ENCODE measurements at places on chromosomes 6 and 20. TPM values are rescaled to one million over a fixed set of nuclear protein-coding genes. Genes with fewer than 3 reads are reported as not detected.

DNA sequence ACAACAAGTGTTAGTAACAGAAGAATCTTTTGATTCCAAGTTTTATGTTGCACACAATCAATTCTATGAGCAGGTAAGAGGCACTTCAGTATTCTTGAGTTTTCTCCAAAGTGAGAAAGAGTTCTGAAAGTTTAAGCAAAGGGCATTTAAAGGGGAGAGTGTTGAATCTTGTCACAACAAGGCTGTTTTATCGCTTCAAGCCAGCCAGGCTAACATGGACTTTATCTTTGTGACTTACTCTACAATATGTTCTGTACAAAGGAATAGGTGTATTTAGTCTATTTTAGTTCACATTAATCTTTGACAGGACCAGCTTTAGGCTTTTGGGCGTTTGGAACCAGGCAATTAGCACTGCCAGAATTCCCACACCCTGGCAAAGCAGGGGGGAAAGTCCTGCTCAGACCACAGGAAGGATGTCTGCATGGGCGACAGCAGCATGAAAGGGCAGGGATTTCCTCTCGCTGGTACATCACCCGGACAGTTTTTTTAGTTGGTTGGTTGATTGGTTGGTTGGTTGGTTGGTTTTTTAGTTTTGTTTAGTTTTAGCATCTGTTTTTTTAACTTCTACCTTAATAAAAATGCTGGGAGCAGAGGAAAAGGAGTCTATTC is 395.4 kb upstream of the SOX4 start:
- no peak for DNase-seq

- no peak for DNase-seq
These were observed 28.9 kb downstream of the PSMB9 start for GRCh38 chr6:32882879-32883250.

DNA sequence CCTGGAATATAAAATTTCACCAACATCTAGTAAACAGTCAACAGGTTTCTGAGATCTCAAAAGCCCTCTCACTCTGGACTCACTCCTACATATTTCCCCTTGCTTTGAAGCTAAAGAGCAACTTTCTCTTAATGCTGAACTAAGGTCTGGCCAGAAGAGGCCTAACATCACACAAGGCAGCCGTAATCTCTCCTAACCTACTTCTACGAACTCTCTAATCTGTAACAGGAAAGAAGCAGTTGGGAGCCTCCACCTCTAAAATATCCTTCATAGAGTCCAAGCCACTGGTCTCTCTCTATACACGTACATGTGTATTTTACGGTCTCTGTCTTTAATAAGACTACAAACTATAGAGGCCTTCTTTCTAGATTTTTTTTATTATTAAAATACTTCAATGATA is 72.0 kb downstream of the REV3L start:
- no peak for DNase-seq

- DNase-seq: no peak
These were observed 7.2 kb downstream of the TPX2 start for GRCh38 chr20:31746068-31746878.

- no peak for DNase-seq
These were observed 23.1 kb upstream of the DCBLD1 start for GRCh38 chr6:117459204-117459944.

DNA sequence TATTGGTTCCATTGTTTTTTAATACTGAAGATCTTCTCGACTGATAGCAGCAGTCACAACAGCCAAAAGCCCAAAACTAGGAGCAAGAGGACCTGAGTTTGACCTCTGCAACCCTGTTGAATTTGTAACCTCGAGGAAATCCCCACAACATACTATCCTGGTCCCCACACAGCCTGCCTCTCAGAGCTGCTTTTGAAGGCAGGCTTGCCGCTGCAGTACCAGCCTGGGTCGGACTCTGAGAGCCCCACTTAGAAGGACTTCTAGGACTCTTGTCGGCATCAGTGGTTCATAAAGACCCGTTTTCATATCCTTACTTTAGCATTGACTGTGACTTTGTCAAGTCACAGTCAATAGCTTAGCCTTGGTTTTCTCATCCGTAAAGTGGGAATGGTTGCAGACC is 49.3 kb downstream of the EBF4 start:
- no peak for DNase-seq

DNA sequence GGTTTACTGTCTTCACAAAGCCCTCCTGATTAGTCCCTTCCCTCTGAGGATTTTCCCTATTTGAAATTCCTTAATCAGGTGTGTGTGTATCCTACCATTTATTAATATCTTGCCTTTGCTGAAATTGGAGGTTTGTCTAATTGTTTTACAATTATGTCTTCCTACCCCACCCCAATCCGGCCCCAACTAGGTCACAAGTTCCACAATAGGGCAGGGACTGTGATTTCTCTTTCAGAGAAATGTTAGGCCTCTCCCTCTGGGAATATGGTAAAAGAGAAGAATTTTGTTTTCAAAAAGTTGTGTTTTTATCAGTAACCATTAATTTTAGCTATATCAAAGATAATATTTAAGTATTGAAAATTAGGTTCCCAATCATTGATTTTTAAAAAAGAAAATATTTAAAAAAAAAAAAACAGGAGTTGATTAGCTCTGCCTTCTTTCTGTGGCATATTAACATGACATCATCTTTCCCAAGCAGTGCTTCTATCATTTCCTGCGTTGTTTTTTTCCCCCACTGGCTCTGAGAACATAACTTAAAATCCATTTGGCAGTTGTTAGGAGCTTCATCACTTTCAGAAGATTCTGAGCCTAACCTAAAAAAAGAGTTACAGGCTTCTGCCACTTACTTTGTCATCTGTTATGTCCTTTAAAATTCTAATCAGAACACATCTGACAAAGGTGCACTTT is 36.1 kb downstream of the BLOC1S5 start:
- peak; percentile 26 for DNase-seq

DNA sequence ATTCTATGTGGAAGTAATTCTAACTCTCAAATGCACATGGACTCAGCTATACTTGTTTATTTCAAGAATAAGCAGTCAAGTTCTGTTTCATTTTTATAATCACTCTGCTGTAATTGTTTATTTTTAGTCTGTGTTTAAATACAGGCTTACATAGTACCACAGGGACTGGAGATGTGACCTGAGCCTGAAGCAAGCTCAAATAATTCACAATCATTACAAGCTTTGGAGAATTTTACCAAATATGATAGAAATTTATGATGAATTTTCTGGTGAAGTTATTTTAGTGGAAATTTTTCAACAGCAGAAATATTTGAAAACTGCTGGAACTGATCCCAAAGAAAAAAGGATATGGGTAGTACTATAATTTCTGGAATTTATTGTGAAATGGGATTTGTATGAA is 41.6 kb upstream of the DSE start:
- DNase-seq: no peak

DNA sequence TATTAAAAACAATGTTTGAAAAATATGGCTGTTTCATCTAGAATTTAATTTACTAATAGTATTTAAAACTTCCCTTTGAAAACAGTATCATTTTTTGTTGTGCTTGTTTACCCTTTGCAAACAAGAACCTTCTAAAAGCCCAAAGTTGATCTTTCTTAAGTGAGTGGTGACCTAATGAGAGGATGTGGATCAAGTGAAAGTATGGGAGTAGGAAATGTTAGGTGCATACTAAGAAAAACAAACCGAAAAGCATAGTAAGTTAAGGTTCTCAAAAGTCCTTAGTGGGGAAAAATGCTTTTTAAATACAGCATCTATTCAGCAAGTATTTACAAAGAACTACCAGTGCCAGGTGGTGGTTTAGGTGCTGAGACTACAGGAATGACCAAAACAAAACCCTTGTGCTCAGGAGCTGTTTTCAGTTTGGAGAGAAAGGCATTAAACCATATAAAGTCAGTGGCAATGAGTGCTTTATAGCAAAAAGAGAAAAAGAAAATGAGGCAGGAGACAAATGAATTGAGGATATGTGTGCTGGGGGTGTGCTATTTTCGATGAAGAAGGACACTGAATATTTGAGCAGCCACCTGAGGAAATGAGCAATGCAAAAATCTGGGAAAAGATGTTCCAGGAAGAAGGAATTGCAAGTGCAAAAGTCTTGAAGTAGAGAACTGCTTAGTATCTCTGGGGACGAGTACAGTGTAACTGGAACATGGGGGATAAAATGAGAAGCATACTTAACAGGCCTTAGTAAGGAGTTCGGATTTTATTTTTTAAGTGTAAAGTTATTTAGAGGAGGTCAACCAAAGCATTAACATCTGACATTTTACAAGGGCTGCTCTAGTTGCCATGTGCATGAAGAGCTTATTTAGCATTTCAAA is 24.0 kb downstream of the RNF146 start:
- DNase-seq: no peak

SYCP2 gene
- polyA plus RNA-seq: 5.9 TPM

TRIM38 gene
- 6.2 TPM for polyA plus RNA-seq

DNA sequence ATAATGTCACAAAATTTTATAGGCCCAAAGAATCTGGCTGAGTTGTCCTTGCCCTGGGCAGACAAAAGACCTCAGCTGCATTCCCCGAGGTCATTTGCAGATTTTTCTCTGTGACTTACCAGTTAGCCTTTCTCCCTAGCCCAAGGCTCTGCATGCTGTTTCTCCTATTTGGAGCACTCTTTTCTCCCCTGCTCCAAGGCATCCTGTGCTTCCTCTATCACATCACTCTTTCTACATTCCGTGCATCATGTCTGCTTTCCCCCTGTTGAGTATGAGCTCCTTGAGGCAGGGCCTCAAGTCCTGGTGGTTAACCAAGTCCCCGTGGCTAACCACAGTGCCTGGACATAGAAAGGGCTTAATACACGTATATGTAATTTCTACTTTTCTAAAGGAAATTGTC is 593 bp upstream of the GSTA3 start:
- no peak for DNase-seq

GRCh38 chr6:42507195-42507594 is 55.5 kb upstream of the TRERF1 start:
- no peak for DNase-seq

KIAA0408 gene
- 23.4 TPM for polyA plus RNA-seq

RAB32 gene
- 13.0 TPM for polyA plus RNA-seq

GRCh38 chr6:33609528-33609927 is 11.6 kb upstream of the ITPR3 start:
- DNase-seq: no peak

RPS6KA2 gene
- 26.2 TPM for polyA plus RNA-seq

DNA sequence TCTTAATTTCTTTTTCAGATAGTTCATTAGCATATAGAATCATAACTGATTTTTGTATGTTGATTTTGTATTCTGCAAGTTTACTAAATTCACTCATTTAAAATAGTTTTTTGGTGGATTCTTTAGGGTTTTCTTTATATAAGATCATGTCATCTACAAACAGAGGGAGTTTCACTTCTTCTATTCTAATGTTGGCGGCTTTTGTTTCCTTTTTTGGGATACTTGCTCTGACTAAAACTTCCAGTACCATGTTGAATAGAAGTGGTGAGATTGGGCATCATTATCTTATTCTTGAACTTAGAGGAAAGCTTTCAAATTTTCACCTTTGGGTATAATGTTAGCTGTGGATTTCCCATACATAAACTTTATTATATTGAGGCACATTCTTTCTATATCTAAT is 296.9 kb downstream of the BCKDHB start:
- DNase-seq: no peak

GRCh38 chr6:27838945-27839625 is 73.1 kb downstream of the OR2B2 start:
- no peak for DNase-seq

GRCh38 chr20:57708694-57709673 is 831 bp downstream of the PMEPA1 start:
- no peak for DNase-seq

HELZ2 gene
- polyA plus RNA-seq: 6.4 TPM

DNA sequence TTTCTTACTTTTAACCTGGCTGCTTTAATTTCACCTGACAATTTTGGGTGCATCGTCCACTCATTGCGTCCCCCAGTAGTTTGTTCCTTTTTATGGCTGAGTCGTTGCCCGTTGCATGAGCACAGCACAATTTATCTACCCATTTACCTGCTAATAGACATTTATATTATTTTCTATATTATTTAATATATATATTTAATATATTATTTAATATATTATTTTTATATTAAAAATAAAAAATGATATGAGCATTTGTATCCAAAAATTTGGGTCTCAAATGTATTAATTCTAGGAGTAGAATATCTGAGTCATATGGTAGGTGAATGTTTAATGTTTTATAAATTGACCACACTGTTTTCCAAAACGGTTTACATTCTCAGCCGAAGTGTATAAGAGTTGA is 300.2 kb downstream of the THBS2 start:
- DNase-seq: no peak

GRCh38 chr20:7940341-7940740 is at the start of gene HAO1:
HAO1 (minus strand) TSS chr20:7940458; CDS start chr20:7940422, 36 bp downstream.
- DNase-seq: no peak

DNA sequence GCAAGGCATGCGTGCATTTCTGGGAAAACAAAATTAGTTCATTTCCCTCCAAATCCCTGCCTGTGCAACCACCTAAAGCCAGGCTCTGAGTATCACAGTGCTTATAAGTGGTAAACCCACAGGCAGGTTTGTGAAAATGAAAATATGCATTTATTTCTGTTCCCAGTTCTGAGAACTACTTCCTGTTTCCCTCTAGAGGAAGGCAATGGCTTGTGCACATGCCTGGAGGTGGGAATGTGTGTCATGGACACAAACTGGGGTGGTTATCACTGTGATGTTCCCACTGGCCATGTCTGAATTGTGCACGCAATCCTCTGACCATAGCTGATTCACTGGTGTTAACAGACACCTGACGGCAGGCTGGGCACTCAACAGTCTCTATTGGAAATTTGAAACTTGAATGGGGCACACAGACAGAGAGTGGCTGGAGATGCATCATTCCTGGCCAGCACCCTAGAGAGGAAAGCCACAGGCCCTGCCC is 26.3 kb downstream of the FAM110A start:
- DNase-seq: no peak

SNAP25 gene
- polyA plus RNA-seq: 4.3 TPM

DNA sequence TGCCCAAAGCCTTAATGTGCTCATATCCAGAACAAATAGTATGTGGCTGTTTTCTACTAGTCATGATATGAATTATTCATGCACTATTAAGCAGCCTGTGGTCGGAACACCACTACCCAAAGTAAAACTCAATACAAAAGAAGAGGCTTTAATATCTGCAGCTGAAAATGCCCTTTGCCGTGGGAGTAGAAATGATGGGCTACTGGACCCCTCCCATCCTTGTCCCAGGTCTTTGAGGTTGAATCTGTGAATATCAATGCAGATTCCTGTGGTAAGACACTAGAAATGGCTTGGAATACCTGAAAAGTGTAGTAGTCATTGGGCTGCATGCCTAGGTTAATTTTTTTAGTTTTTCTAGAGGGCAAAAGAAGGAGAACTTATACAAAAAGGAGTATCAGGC is 303.7 kb downstream of the TBC1D7 start:
- no peak for DNase-seq

GRCh38 chr6:159098636-159099106 is 53.9 kb upstream of the TAGAP start:
- DNase-seq: no peak

ARMC12 gene
- not detected for polyA plus RNA-seq

EDN3 gene
- polyA plus RNA-seq: 26.2 TPM

GRCh38 chr6:1591926-1592325 is 17.8 kb upstream of the FOXC1 start:
- DNase-seq: no peak

DNA sequence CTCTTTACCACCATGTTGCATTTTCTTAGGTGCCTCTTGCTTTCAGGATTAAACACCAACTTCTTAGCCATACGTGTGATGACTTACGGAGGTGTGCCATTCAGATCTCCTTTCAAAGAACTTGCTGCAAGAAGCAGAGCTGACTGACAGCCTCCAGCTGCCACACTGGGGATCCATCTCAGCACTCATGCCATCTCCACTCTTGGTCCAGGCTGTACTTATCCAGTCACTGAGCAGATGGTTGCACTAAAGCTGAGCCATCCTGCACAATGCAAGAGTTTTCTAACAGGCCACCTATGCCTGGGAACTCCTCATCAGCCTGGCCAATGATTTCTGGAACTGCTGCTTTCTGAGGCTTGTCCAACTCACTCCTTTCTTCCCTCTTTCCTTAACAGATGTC is 31.4 kb upstream of the KIF6 start:
- no peak for DNase-seq

LY6G6D gene
- 0.62 TPM for polyA plus RNA-seq

Data from muscle of arm (tissue), 14 donors.